ENCODE measurements at places on chromosomes 11 and 22.

- no peaks in the 10 kb centered on the region for H3K27me3 ChIP-seq
- peak overlapping the region; percentile 79 for H3K4me3 ChIP-seq
- peak overlapping the region; percentile 95 for H3K27ac ChIP-seq
- peaks cover 15% of the 10 kb centered on the region for H3K4me1 ChIP-seq
- peak; percentile 34 for DNase-seq
Observed at GRCh38 chr11:120336641-120337354, 585 bp downstream of the ARHGEF12 start.

DNA sequence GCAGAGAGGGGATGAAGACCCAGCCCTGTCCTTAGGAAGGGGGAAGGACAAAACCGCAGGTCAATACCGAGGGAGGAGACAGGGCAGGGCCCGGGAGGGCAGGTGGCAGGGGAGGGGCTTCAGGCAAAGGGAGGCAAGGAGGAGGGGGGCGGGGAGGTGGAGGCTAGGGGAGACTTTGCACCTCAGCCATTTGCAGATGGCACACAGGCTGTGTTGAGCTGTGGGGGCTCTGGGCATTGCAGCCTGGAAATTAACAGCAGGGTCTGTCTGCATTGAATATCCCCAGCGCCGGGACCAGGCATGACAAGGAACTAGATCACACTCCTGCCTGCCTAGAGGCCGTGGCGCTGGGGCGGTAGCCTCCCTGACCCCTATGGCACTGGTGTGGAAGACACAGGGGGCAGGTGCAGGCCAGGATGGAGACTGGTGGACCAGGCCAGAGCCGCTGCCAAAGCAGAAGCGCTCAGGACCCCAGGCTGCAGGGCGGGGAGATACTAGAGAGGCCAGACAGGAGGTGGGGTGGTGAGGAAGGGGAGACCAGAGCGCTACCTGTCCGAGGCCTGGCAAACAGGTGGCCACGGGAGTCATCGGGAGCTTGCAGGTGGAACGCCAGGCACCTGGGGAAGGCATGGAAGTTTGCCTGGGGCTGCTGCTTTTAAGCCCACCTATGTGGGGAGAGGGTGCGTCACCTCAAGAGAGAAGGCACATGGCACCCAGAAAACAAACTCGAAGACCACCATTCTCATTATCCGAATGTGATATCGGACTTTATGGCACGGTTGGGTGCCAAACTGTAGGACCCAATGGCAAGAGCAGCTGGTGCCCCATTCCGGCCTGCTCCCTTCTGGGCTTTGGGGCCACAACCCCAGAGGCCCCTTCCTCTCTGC lies 11.5 kb downstream of the CBX6 start:
- peaks cover 5% of the 10 kb centered on the region for H3K36me3 ChIP-seq
- H3K4me1 ChIP-seq = no peaks in the 10 kb centered on the region
- H3K27ac ChIP-seq = no peak overlapping the region
- no peak for DNase-seq
- H3K4me3 ChIP-seq = no peak overlapping the region
- no peaks in the 10 kb centered on the region for H3K27me3 ChIP-seq

- H3K4me3 ChIP-seq = no peak overlapping the region
- no peak for DNase-seq
- H3K4me1 ChIP-seq = no peaks in the 10 kb centered on the region
- H3K27me3 ChIP-seq = no peaks in the 10 kb centered on the region
Observed at GRCh38 chr11:116590844-116591570, 181.8 kb downstream of the BUD13 start.

GRCh38 chr11:33742249-33742851 lies 6.1 kb upstream of the CD59 start:
- H3K27me3 ChIP-seq = no peaks in the 10 kb centered on the region
- no peak overlapping the region for H3K27ac ChIP-seq
- peaks cover 9% of the 10 kb centered on the region for H3K4me1 ChIP-seq
- peak; percentile 65 for DNase-seq

DNA sequence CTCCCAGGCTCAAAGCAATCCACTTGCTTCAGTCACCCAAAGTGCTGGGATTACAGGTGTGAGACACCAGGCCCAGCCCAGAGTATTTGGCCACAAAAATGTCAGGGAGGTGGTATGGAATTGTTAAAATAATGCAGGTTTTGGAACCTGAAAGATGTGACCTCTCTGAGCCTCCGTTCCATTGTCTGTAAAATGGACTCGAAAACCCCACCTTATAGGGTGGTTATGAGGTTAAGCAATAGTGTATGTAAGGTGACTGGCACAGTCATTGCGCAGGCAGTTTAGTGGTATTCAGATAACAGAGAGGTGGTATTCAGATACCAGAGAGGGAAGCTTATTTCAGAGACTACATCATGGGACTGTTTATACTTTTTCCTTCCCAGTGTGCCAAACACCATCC lies 52.5 kb upstream of the PRSS23 start:
- no peaks in the 10 kb centered on the region for H3K36me3 ChIP-seq
- peaks cover 14% of the 10 kb centered on the region for H3K4me1 ChIP-seq
- H3K27me3 ChIP-seq = no peaks in the 10 kb centered on the region
- no peak overlapping the region for H3K4me3 ChIP-seq
- DNase-seq = no peak

DNA sequence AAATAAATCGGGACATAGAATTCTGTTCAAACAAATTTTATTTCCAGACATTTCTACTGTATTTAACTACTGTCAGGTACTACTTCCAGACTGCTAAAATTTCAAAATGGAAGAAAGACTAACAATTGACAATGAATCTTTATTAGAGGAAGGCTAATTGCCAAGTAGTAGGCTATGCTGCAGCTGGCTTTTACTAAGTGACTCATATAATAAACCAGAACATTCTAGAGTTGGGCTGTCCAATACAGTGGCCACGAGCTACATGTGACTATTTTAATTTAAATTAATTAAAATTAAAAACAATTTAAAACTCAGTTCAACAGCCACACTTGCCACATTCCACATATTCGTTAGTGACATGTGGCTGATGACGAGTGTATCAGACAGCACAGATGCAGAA lies 27.6 kb downstream of the CHKA start:
- no peaks in the 10 kb centered on the region for H3K4me1 ChIP-seq
- no peak overlapping the region for H3K4me3 ChIP-seq
- H3K36me3 ChIP-seq = no peaks in the 10 kb centered on the region
- H3K27ac ChIP-seq = no peak overlapping the region

- no peak overlapping the region for H3K27ac ChIP-seq
- H3K4me1 ChIP-seq = no peaks in the 10 kb centered on the region
- no peaks in the 10 kb centered on the region for H3K27me3 ChIP-seq
- no peaks in the 10 kb centered on the region for H3K36me3 ChIP-seq
Observed at GRCh38 chr11:73465871-73466270, 89.7 kb downstream of the RELT start.

DNA sequence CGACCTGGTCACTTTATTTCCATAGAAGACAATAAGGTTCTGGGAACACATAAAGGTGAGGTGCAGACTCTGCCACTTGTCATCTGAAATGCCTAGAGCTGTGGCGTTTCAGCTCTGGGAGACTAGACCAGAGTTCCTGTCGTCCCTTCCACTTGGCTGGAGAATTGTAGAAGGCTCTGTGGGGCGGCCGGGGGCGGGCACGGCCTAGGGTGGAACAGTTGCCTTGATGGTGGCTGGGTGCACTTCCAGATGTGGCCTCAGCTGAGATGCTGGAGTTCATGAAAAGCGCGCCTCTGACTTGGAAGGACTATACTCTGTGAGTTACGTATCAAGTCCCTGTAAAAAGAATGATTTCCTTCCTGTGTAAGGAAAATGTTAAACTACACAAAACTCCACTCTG lies 16.8 kb downstream of the TRMU start:
- H3K4me3 ChIP-seq = no peak overlapping the region
- DNase-seq = no peak
- no peaks in the 10 kb centered on the region for H3K27me3 ChIP-seq
- H3K4me1 ChIP-seq = no peaks in the 10 kb centered on the region

DNA sequence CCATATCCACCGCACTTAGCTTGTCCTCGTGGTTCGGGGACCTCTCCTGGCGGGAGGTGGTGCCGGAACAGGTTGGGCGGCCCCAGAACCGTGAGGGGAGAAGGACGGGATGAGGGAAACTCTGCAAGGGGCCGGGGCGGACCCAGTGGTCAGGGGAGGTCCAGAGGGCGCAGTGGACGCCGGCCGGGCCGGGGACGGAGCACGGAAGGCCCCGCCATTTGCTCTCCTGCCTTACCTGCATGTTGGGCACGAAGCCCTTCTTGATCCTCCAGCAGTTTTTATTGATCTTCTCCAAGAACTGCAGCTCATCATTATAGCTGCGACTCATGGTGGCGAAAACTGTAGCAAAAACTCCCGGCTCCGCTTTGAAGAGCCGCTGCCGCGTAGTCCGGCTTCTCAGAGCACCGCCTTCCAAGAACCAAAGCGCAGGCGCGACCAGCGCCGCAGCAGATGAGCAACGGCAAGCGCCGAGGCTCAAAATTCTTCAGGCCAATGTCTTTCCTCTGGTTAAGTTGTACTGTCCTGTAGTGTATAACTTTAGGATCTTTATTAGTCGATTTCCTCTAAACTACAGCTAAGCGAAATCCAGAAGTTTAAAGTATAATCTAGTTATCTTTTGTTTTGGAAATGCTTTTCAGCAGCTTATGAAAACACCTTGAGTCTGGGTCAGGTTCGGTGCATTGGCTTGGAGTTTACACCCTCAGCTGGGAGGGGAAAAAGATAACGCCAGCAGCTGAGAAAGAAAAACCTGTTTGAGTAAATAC lies at the start of gene RTCB:
RTCB (minus strand) TSS at position 419 of the 764 bp plus-strand sequence; CDS start at position 328, 91 bp downstream.
- DNase-seq = peak; percentile 95
- H3K4me1 ChIP-seq = no peaks in the 10 kb centered on the region
- H3K27me3 ChIP-seq = no peaks in the 10 kb centered on the region
- H3K27ac ChIP-seq = peak within 1 kb of the TSS; percentile 62

GRCh38 chr11:68165601-68166000 lies 44.4 kb upstream of the CHKA start:
- H3K27ac ChIP-seq = no peak overlapping the region
- no peak overlapping the region for H3K4me3 ChIP-seq
- no peak for DNase-seq
- peaks cover 21% of the 10 kb centered on the region for H3K36me3 ChIP-seq
- H3K27me3 ChIP-seq = no peaks in the 10 kb centered on the region

DNA sequence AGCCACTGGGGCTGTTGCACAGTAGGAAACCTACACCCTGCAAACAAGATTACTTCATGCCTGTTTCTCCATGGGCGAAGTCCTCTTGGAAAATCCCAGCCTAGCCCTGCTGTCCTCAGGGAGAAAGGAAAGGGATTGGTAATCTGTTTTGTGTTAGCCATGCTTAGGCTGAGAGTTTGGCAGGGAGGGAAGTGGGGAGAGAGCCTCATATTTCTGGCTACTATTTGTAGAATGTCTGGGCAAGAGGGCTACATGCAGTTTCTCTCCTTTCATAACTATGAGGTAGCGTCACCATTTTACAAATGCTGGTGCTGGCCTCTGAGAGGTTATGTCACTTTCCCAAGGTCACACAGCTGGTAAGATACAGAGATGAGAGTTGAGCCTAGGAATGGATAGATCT lies 737 bp upstream of the MFRP start:
- peaks cover 25% of the 10 kb centered on the region for H3K27me3 ChIP-seq
- no peaks in the 10 kb centered on the region for H3K36me3 ChIP-seq
- no peak overlapping the region for H3K4me3 ChIP-seq

DNA sequence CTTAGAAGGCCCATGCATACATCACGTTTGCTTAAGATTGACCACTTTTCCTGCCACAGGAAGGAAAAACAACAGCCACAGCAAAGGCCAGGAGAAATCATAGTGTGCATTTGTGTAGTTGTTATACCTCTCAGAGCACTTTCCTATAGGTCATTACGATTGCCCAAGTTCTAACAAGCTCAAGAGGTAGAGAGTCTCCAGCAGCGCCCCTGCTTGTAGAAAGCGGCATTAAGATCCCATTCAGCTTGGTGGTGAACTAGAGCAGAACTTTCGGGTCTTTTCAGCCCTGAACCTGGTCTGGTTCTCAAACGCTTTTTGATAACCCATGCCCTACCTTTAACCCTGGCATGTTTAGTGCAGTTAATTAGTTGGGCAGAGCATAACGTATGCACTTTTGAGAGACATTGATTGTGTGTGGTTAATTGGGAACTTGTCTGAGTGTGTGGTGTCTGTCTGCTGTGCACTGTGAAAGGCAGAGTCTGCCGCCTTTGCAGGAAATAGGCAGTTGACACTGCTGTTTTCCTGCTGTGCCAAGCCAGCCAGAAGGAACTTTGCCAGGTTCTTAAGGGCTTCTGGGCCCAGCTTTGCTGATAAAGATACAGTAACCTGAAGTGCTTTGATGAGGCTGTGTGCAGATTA lies 109.9 kb upstream of the CLMP start:
- H3K27ac ChIP-seq = no peak overlapping the region
- H3K36me3 ChIP-seq = no peaks in the 10 kb centered on the region
- DNase-seq = no peak
- peaks cover 5% of the 10 kb centered on the region for H3K4me1 ChIP-seq

DNA sequence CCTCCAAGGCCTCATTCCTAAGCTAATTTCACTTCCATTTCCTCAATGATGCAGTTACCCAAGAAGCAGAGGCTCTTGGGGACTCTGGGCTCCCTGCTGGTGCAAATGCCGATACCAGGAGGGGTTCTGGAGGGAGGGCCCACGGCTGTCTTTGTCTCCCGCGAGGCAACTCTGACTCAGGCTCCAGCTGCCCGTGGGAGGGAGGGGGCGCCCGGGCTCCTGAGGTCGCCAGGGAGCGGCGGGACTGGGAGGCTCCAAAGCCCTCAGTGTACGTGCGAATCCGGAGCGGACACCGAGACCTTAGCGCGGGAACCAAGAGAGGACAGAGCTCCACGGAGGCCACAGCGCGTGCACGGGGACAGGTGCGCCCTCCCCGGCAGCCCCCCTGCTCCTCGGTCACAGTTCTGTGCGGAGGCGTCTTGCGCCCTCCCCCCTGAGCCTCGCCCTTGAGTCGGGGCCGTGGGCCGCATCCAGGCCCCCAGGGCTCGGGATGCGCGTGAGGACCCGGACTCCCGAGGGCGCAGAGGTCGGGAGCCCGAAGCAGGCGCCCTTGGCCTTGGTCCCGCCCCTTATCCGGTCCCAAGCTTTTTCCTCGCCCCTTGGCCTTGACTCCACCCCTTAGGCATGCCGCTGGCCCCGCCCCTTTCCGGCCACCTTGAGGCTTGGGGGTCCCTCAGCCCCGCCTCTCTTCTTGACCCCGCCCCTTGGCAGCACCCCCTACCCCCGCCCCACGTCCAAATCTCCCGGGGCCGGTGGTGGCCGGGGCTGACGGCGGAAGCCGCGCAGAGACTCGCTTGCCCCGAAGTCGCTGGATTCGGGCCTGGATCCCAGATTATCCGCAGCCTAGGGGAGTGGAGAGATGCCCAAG lies 4.7 kb upstream of the SHISA8 start:
- no peaks in the 10 kb centered on the region for H3K4me1 ChIP-seq
- H3K4me3 ChIP-seq = peak overlapping the region; percentile 16
- peaks cover 17% of the 10 kb centered on the region for H3K27me3 ChIP-seq
- H3K36me3 ChIP-seq = no peaks in the 10 kb centered on the region

GRCh38 chr11:41498726-41499125 lies 39.3 kb upstream of the LRRC4C start:
- H3K4me3 ChIP-seq = no peak overlapping the region
- no peaks in the 10 kb centered on the region for H3K4me1 ChIP-seq
- no peaks in the 10 kb centered on the region for H3K36me3 ChIP-seq
- H3K27me3 ChIP-seq = no peaks in the 10 kb centered on the region
